ENCODE measurements at places on chromosomes 7 and 10. TPM values are rescaled to one million over a fixed set of nuclear protein-coding genes. Genes with fewer than 3 reads are reported as not detected.
A peak's percentile ranks its signal among the peaks of the same experiment; 100 is the strongest.

GRCh38 chr7:38554586-38554985, 76.6 kb downstream of the AMPH start:
- no peak for DNase-seq

GRCh38 chr10:17041626-17042520, 87.7 kb downstream of the CUBN start:
- DNase-seq = no peak

The COBL gene
- 4.2 TPM for total RNA-seq

GRCh38 chr7:18828260-18828993, 289.0 kb downstream of the TWIST1 start:
- DNase-seq = no peak

The LRIT1 gene
- total RNA-seq = not detected

The ZNF365 gene
- total RNA-seq = not detected

GRCh38 chr7:42614636-42615035, 297.2 kb downstream of the C7orf25 start:
- no peak for DNase-seq

- DNase-seq = peak; percentile 61
Measured at GRCh38 chr10:129438024-129438423, 29.0 kb upstream of the MGMT start.

The AEBP1 gene
- total RNA-seq = 15.8 TPM

GRCh38 chr7:137791930-137792329, 54.8 kb downstream of the DGKI start:
- no peak for DNase-seq

DNA sequence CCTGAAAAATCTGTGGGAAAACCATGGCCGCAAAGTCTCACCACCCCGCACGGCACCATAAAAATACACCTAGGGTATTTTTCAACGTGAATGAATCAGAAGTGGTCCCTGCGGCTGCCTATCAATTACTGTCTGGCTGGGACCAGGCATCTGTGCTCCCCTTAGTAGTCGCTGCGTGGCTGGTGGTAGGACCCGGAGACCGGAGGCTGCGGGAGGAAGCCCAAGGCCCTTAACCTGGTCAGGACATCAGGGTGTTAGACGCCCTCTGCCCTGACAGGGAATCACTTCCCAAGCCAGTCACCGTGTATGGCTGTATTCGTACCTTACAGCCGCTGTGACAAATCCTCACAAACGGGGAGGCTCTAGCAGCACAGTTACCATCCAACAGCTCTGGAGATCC, 141.5 kb upstream of the PPP2R2D start:
- DNase-seq = peak; percentile 55

The SLC16A12 gene
- total RNA-seq = 4.1 TPM

The WNT2 gene
- total RNA-seq = not detected

GRCh38 chr10:63042256-63042655, 90.9 kb upstream of the NRBF2 start:
- no peak for DNase-seq

- DNase-seq = no peak
Measured at GRCh38 chr10:77168861-77169260, 468.7 kb downstream of the KCNMA1 start.

The CYP26A1 gene
- total RNA-seq = 190 TPM

The HOXA10 gene
- not detected for total RNA-seq

DNA sequence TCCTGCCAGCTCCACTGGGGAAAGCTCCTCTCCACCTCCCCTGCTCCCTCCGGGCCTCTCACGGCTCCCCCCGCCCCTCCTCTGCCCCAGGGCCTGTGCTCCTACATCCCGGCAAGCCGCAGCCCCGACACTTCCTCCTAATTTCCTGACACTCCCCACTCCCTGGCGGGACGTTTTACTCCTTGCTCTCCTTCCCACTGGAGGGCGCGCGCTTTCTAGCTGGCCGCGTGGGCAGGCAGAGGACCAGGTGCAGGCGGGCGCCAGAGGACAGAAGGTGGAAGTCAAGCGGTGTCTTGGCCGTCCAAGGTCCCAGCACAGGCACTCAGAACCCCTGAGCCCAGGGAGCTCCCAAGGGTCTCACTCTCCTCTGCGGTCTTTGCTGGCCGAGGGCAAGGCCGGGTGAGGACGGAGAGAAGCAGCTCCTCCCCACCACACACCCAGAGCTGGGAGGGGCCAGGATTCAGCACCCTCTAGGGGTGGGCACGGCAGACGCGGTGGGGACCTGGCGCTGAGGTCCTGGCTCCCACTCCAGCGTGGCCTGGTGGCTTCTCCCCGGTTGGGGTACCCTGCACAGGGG, 19.1 kb downstream of the ADAM8 start:
- peak; percentile 94 for DNase-seq

DNA sequence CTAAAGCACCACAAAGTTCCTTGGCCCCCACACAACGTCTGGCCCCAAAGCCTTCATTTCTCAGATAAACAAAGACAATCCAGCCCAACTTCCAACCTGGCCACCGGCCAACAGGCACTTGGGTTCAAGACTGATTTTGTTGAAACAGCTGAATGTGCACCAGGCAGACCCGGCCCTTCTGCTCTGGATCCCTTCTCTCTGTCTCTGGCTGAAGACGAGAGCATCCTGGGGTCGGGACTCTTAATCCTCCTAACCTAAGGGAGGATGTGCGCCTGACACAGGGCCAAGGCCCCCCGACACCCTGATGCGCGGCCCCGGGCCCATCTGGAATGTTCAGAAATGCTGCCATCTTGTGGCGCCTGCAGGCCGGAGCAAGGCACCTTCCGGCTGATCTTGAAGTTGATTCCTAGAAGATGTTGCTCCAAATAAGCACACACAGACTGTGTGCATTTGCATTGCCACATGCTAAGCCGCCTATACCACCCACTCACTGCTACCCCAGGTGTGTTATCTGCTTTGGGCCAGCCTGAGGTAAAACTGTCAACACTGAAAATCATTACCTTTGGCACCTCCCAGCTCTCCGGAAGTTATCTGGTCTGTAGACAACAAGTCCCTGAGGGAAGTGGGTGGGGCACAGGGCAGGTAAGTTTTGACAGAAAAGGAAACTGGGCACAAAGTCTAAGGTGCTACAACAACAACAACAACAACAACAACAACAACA, 98.4 kb upstream of the HABP2 start:
- DNase-seq = peak; percentile 82

GRCh38 chr7:151175793-151176311, 8.4 kb upstream of the GBX1 start:
- DNase-seq = peak; percentile 90

DNA sequence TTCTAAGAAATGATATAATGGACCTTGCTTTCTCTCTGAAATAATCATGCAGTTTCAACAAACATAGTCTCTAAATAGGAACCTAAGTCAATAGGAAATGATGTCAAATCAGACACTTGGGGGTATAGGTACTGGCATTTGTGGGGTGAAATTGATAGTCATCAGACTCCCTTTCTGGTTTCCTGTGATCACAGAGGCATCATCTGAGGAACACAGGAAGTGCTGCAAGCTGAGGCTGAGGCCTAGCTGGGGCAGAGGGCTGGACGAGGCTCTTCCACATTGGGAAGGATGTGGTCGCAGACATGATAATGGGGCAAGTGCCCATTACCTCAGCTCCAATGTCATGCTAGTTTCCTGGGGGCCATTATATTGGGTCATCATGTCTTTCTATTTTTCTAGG, 33.5 kb upstream of the TARP start:
- DNase-seq = no peak

DNA sequence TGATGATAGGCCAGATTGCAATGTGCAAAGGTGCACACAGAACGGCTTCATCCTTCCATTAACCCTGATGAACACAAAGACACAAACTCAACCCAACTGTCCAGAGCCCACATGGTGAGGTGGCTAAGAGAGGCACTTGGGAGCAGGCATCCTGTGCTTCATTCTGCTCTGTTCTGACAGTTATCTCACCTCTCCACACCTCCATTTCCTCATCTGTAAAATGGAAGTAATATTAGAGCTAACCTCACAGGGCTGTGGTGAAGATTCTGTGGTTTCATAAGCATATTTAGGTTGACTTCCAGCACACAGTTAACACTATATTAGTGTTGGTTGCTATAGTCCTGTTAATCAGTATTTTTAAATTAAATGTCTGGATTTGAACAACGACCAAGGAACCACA, 126.3 kb downstream of the TAX1BP1 start:
- DNase-seq = no peak

The FAM170B gene
- total RNA-seq = not detected

GRCh38 chr10:470339-471003, 219.0 kb downstream of the DIP2C start:
- DNase-seq = no peak

The GALNT17 gene
- total RNA-seq = 72.3 TPM

The MAP3K8 gene
- total RNA-seq = 12.9 TPM

DNA sequence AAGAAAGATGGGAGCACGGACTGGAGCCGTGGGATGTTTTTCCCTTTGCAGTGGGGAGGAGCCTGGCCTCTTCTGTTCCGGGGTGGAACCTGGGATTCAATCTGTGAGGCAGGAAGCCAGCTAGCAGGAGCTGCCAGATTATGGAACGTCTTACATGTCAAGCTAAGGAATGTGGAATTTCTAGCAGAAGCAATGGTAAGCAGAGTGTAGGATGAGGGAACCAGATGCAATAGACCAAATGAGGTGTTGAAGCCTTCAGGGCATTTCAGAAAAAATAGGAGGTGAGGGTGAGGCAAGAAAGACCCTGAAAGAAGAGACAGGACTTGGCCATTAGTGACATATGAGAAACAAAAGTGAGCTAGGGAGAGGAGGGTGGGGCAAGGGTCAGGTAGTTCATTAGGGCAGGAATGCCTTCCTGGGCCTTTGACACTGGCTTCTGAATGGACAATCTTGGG, 105.5 kb downstream of the CHN2 start:
- no peak for DNase-seq

All from H7 (cell line).